ENCODE measurements at places on chromosomes 6 and 20. TPM values are rescaled to one million over a fixed set of nuclear protein-coding genes. Genes with fewer than 3 reads are reported as not detected.

GRIK2 gene
- 12.1 TPM for polyA plus RNA-seq

BMP6 gene
- 6.9 TPM for polyA plus RNA-seq

VGLL2 gene
- not detected for polyA plus RNA-seq

C6orf141 gene
- polyA plus RNA-seq = 0.33 TPM

UNC5CL gene
- polyA plus RNA-seq = 4.5 TPM

PDCD2 gene
- 76.3 TPM for polyA plus RNA-seq

MACROD2 gene
- 15.0 TPM for polyA plus RNA-seq

TUBB1 gene
- 1.7 TPM for polyA plus RNA-seq

SLC24A3 gene
- 3.8 TPM for polyA plus RNA-seq

COQ3 gene
- 13.7 TPM for polyA plus RNA-seq

KCNQ5 gene
- 0.24 TPM for polyA plus RNA-seq

EEF1A2 gene
- polyA plus RNA-seq = 3.0 TPM

TTBK1 gene
- 0.28 TPM for polyA plus RNA-seq

- no peak for DNase-seq
These were observed 138.4 kb downstream of the EYA2 start for GRCh38 chr20:47032933-47033578.

GRCh38 chr6:100258752-100259151, 206.0 kb downstream of the SIM1 start:
- DNase-seq = no peak

- DNase-seq = no peak
These were observed 16.5 kb downstream of the UQCC2 start for GRCh38 chr6:33694977-33695376.

DNA sequence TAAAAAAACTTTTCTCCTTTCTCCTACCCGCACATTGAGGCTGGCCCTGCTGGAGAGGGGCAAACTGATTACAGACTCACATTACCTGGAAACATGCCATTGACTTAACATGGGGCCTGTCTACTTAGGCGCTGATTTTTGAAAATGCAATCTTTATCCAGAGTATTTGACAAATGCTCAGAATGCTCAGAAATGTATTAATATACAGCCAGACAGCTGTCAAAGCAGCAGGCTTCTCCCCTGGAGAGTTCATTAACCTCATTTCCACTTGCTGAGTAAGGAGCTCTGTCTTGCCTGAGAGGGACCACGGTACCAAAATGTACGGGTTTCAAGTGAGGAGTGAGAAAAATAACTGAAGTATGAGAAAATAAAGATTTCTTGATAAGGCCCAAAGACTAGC, 95.7 kb downstream of the PAX1 start:
- no peak for DNase-seq

DNA sequence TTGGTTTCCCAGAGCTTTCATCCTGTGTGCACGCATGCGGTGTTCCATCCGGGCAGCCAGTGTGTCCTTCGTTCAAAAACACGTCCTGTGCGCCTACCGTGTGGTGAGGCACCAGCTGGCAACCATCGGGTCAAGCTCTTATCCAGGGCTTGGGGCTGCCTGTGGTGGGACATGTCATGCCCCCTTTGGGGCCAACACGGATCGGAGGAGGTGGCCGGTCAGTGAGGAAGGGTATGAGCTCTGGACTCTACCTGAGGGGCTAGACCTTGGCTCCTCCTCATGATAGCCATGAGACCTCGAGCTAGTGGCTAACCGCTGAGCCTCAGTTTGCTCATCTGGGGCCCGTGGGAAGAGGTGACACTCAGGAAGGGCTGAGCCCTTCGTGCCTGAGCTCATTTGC, 158.5 kb upstream of the PMEPA1 start:
- no peak for DNase-seq

DNA sequence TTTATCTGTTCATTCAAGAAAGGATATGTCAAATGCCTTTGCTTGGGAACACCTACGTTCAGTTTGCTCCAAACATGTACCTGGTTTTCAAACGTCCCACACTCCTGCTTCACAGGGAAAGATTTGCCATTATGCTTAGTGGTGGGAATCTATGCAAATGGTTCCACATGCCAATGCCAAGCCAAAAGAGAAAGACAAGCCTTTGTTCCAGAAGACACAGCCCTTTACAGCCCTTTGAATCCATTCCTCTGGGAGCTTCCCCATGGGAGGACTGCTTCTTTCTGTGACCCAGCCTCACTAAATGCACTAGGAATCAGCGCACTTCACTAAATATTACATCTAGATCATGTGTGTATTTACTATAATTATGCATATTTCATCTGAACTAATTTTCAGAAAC, 619.5 kb downstream of the PRKN start:
- DNase-seq = no peak

GRCh38 chr6:121522265-121522664, 86.8 kb downstream of the GJA1 start:
- DNase-seq = no peak

- no peak for DNase-seq
These were observed 11.9 kb upstream of the CNR1 start for GRCh38 chr6:88177961-88178464.

GRCh38 chr20:57617079-57617795, 3.0 kb downstream of the ZBP1 start:
- DNase-seq = no peak
